ENCODE measurements at places on chromosomes 4 and X.
A peak's percentile ranks its signal among the peaks of the same experiment; 100 is the strongest.

DNA sequence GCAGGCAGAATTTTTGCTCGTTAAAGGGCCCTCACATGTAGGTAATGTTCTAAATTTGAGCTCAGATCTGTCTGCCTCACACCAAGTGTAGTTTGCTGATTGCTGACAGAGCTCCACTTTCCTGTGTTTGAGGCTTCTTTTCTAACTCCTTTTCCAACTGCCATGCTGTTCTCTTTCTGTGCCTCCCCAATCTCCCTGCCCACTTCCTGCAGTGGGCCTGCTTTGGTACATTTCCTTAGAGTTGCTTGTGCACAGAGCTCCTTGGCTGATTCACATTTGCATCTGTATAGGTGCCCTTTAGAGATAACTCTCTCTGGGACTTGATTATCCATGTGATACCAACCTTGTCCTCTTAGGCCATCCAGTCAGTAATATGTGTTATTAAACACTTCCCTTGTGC is 4.5 kb downstream of the MED28 start:
- no peak for DNase-seq

DNA sequence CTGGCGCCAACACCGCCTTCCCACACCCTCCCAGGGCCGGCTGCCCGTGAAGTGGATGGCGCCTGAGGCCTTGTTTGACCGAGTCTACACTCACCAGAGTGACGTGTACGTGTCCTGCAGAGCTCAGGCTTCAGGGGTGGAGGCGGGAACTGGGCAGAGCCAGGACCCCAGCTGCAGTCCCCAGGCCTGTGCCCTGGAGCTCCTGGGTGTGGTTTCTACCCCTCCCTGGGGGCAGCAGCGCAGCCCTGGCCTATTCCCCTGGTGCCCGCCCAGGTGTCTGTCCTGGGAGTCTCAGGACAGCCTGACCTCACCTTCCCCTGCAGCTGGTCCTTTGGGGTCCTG is 13.1 kb downstream of the FGFR3 start:
- peak; percentile 93 for DNase-seq

DNA sequence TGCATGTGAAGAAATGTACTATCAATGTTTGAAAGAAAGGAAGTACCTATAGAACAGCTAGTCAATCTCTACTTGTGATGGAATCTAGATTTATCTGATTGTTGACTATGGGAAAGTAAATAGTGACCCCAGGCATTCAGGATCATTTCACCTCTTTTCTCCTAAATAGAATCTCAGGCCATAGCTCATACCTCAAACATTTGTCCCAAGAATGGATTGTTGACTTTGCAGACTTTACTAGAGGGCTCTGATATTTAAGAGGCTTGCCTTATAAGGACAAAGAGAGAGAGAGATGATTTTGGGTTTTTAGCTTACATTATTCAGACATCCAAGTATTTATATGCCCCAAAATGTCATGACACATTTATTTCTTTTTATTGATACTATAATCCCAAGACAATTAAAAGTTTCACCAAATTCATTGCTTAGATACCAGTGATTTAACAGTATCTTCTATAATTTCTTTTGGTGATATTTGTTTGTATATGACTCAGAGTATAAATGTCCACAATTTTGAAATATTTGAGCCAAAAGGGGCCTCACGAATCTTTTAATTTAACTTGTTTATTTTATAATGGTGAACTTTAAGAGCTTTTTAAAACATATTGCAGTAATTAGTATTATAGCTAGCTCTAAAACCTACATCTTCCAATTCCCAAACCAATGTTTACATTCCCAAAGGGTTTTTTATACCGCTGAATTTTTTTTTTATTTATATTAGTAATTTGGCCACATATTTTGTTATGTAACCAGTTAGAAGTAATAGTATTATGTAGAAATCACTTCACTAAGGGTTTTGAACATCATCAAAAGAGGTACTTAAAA is 614.1 kb downstream of the PCDH7 start:
- DNase-seq: no peak

DNA sequence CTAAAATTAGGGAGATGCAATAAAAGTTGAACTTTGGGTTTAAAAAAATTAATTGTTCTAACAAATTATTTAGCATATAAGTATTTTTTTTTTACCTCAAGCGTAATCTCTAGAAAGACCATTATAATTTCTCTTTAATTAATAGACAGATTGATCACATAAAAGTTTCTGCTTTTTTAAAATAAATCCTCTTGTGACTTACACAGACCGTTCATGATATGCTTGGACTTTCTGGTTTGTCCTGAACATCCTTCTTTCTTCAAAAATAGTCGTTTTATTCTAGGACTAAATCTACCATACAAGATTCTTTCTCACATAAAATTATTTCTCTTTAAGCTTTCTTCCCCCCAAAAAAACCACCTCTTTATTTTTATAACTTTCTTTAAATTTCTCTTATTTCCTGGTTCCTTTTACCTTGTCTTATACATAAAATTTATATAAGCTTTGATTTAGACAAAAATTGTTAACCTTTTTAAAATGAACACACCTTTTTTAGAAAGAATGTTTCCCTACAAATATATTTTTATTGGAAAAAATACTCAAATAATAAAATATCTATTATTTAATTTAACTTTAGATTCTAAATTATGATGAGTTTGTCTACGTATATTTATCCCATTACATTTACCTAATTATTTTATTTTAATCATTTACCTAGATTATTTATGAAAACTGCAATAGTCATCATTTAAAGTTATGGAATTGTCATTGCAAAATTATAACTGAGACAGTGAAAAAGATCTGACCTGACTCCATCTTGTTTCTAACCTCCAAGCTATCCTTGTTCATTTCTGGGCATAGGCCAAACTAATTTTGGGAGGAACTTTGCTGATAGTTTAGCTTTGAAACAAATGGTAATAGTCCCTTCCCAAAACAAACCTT is 37.6 kb downstream of the PGRMC2 start:
- no peak for DNase-seq

- peak; percentile 88 for DNase-seq
Observed at GRCh38 chr4:7938609-7939376, 868 bp downstream of the AFAP1 start.

DNA sequence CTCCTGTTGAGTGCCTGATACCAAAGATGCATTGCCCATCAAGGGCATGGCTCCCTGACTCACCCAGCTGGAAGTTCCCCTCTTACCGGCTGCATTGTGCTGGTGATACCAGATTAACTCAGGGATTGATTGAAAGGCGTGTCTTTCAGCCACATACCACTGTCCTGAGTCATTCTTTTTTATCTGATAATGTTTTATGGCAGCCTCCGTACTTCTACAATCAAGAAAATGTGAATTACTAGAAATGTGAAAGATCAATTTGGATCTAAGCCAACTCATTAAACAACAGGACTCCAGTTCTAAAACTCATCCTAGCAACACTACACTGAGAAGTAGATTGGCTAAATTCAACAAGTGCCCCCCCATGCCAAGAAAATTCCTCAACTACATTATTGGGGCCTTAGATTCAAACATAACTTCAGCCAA is 40.0 kb downstream of the TXK start:
- no peak for DNase-seq

- DNase-seq: no peak
Observed at GRCh38 chr4:164212134-164212533, 541.8 kb upstream of the SMIM31 start.

DNA sequence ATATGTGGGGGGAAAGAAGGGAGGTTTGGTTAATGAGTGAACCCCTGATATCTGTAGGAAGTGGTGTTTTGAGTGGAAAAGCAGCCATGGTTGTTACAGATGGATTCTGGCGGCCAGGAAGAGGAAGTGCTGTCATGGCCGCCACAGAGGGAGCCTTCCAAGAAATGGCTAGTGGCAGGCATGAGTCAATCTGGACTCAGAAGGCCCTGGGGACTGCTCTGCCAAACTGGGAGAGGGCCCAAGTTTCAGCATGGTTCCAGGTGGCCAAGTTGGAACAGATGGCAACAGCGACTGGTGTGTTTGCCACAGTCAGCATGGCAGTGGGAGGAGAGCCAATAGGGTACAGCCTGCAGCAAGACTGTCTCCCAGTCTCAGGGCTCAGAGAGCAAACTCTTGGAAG is 32.5 kb downstream of the ETDB start:
- peak; percentile 44 for DNase-seq

GRCh38 chrX:43679778-43680177 is 23.7 kb downstream of the MAOA start:
- no peak for DNase-seq

DNA sequence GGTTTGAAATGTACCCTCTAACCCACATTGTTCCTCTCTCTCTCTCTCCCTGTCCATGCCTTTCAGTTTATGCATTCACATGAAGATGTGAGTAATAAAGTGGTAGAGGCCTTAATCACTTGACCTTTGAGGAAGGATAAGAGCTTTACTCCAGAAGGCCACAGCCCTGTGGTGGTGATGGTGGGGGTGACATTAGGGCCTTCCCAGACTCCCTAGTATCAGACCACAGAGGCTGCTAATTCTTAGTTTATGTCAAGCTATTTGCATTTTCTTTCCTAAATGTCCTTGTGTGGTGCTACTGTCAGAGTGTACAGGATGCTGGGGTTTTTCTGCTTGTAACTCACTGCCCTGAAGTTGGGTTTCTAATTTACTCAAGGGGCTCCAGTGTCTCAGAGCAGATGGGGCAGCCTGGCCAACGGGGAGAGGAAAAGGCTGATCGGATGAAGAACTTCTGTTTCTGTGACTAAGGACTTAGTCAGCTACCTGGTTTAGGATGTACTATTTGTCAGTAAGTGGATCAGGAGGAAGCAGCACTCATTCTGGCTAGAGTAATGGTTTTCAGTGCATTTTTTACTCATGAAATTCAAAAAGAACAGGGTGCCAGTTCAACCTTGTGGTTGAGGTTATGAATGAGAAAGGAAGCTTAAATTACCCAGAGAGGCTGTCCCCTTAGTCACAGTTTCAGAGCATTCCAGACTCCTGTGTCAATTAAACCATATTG is 509.6 kb upstream of the DIPK2B start:
- peak; percentile 84 for DNase-seq

DNA sequence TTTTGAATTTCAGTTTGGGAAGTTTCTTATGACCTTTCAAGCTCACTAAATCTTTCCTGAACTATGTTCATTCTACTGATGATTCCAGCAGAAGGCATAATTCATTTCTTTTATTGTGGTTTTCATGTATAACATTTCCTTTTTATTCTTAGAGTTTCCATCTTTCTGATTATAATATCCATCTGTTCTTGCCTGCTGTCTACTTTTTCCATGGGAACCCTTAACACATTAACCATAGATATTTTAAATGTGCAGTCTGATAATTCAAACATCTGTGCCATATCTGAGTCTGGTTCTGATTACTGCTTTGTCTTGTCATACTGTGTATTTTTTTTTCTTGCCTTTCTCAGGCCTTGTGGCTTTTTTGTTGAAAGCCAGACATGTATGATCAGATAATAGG is 234.7 kb downstream of the COX7B2 start:
- DNase-seq: no peak

GRCh38 chrX:1076871-1077651 is 135.4 kb downstream of the CRLF2 start:
- DNase-seq: no peak

Measured in osteoblast (primary cell).